ENCODE measurements at places on chromosomes 3 and 15.

GRCh38 chr15:90820481-90820880, 47.9 kb upstream of the FURIN start:
- no peak for DNase-seq

GRCh38 chr3:46489875-46490274, 7.9 kb upstream of the RTP3 start:
- no peak for DNase-seq

DNA sequence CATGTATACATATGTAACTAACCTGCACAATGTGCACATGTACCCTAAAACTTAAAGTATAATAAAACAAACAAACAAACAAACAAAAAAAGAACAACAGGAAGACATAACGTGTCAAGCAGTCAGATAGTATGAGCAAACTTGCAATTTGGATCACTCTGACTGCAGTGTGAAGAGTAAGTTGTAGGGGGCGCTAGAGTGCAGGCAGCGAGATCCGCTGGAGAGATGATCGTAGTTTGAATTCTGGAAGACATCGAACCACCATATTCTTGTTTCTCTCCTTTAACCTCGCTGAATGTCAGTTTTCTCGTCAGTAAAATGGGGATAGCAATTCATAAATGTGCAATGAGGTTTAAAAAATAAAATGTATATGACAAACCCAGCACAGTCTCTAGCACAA, 165.2 kb upstream of the LMCD1 start:
- no peak for DNase-seq

- no peak for DNase-seq
Measured at GRCh38 chr3:11564577-11565001, 79.1 kb downstream of the VGLL4 start.

DNA sequence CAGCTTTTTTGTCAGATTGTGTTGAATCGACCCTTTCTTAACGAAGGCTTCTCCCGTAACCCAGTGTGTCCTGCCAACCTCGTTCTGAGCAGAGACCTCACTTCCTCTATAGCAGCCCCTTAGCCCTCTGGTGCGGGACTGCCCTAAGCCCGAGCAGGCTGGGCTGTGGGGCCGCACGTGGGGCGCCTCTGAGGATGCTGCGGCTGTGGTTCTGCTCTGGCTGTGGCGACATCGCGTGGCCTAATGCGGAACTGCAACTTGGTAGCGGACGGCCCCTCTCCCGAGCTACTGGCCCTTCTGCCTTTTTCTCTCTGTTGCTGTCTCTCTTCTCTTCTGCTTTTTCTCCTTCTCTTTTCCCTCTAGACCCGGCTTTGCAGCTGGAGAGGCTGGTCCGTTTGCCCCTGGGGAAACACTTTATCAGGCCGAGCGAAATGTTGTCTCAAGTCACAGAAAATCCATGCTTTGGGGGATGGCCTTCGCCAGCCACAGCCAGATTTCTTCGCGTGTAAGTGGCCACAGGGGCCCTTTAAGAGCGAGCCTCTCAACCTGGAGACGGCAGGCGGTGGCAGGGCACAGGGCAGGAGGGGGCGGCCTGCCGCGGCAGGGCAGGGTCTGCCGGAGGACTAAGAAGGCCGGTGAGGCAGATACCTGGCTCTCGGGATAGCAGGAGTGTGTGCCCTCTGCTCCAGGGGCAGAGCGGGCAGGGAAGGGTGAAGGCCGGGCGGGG, 19.4 kb upstream of the KIF23 start:
- peak; percentile 77 for DNase-seq

DNA sequence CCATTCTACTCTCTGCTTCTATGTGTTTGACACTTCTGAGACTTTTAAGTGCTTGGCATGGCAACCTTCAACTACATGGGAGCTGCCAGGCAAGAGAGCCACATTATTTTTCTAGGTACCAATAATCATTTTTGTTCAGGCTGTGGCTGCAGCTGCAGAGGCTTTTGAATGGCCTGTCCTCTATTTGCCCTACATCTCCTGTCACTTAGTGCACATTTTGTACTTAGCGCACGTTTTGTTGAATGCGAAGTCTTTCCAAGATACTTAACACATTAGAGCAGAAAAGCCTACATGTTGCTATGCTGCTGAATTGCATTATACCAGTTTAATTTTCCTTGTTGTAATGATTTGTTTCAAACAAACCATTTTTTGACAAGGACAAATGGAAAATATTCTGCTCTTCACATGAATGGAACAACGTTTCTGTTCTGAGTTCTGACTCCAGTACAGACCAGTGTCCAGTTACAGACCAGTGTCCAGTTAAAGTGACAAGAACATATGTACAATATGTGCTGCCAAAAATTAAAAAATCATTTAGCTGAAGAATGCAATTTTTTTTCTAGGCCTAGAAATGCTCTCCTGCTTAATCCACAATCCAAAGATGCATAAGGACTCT, 113.9 kb downstream of the ABI3BP start:
- no peak for DNase-seq

DNA sequence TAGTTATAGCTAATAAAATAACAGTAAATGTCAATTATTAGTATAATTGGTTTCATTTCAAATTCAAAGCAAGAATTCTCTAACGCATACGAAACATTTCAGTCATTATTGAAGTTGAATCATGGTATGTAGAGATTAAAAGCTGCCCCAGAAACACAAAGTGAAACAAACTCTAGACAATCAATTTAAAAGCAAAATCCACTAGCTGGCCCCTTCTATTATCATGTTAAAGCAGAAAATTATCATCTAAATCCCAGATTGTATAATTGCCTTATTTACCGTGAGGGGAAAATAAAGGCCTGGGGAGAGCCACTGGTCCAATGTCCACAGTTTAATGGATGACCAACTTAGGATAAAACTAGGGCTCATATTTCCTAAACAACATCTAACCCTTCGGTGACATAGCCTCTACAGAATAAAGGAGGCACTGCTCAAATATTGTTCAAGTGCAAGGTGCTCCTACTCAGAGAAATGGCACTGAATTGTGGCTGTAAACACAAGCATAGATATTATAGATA, 110.9 kb upstream of the THRB start:
- no peak for DNase-seq

DNA sequence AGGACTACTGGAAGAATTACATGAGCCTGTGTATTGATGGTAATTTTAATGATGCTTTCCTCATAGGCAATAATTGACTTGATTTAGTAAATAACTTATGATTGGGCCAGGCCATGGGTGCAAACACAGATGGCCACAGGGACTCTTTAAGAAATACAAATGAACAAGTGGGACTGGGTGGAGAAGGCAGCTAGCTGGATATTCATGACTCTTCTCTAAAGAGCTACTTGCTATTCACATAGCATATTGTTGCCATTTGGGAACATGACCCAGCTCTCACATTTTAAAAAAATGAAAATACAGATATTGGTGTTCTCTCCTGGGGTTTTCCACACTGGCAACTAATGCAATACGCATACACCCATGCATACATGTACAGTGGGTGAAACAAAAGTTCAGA, 178.3 kb downstream of the PTPRG start:
- no peak for DNase-seq

DNA sequence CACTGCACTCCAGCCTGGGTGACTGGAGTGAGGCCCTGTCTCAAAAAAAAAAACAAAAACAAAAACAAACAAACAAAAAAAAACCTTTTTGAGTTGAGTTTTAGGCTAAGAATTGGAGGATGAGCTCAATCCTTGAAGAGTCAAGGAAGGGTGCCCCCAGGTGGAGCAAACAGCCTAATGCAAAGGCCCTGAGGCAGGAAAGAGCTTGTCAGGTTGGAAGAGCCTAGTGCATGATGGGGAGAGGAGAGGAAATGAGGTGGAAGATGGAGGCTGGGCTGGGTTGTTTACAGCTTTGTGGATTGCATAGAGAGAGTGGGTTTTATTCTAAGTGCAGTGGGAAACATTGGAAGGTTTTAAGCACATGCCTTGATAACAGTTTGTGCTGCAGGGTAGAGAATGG, 2.1 kb upstream of the SNX22 start:
- DNase-seq: no peak

- no peak for DNase-seq
Measured at GRCh38 chr3:78995087-78995486, 772.7 kb downstream of the ROBO1 start.

DNA sequence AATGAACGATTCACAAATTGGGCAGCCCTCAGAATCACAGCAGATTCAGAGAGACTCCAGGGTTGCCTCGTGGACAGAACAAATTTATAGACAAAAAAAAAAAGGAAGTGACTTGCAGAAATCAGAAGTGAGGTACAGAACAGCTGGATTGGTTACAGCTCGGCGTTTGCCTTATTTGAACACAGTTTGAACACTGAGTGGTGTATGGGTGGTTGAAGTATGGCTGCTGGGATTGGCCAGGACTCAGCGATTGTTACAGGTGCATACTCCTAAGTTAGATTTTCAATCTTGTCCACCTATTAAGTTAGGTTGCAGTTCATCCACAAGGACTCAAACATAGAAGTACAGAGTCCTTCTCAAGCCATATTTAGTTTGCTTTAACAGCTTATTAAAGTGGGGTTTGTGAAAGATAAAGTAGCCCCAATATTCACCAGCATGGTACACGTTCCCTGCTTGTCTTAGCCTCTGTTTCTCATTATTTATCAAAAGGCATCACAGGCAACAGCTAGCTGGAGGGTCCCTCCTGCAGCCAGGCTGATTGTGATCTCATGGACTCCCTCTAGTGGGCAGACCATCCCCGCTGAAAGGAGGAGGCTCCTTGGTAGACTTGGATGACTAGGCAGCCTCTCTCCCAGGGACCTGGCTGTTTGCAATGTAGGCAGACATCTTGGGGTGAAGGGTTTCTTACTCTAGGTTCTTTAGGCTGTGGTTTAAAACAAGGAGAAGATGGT, 17.6 kb upstream of the ALDH1L1 start:
- DNase-seq: peak; percentile 60

DNA sequence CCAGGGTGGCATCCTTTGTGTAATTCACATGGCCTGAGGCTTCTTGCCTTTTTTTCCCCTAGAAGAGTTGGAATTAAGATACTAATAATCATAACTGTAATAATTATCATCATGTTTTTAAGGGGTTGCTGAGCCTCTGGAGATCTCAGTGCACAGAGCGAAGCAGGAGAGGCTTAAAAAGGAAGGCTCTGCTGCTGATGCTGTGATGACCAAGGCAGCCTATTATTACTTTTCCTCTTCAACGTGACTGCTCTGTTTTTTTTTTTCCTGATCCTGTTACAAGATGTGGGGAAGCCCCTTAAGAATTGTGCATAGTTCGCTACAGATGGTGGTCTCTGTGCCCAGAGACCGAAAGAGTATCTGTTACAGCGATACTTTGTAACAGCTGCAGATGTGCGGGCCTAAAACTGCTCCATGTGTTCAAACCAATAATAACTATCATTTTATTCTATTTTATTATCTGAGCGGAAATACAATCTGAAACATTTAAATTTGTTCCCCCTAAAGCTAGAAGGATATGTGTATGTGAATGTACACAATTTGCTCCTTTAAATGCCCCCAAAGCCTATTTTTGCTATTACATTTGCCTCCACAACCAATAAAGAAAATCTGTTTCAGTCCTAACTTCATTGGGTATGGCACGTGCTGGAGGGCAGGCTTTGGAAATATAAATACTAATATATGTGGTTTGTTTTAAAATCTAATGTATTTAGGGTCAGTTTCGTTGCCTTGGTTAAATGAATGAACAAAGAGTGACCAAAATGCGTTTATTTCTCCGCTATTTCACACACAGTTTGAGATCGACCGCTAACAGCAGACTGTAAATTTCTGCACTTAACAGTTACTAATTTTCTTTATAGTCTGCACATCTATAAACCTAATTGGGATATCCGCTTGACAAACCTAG, 4.6 kb downstream of the SHOX2 start:
- DNase-seq: no peak

DNA sequence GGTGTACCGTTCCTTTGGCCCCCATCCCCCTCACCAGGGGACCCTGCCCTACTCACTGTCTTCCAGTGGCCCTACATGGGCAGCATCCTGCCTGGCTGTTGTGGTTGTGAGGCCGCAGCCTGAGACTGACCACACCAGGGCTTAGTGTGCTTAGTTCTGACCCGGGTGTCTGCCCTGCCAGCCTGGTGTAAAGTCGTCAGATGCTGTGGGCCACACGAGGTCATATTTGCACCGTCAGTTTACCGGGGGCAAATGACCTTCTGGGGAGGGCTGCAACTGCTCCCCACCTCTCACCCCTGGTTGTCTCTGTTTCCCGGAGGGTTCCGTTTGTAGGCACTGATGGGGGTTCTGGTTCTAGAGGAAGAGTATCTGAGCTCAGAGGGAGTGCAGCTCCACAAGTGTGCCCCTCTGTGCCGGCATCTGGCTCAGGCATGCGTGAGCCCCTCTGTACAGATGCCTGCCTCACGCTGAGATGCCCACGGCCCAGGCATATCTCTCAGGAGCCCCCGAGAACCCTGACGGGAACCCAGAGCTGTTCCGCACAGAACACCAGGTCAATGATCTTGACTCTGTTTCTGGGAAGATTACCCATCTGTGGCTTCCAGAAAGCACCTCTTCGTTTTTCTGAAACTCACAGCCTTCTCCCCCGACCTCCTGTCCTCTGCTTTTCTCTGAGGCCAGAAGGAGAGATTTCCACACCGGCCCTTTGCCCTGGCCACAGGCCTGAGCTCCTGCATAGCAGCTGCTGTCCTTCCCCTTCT, 19.2 kb downstream of the KLF13 start:
- DNase-seq: no peak

- DNase-seq: no peak
Measured at GRCh38 chr3:196179380-196180308, 31.6 kb downstream of the ZDHHC19 start.

DNA sequence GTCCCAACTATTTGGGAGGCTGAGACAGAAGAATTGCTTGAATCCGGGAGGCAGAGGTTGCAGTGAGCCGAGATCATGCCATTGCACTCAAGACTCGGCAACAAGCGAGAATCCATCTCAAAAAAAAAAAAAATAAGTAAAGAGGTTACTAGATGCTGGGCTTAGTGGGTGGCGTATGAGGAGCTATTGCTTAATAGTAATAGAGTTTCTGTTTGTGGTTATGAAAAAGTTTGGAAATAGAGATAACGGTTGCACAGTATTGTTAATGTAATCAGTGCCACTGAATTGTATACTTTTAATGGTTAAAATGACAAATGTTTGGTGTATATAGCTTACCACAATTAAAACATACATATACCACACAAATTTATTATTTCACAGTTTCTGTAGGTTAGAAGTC, 14.7 kb upstream of the HHATL start:
- no peak for DNase-seq

DNA sequence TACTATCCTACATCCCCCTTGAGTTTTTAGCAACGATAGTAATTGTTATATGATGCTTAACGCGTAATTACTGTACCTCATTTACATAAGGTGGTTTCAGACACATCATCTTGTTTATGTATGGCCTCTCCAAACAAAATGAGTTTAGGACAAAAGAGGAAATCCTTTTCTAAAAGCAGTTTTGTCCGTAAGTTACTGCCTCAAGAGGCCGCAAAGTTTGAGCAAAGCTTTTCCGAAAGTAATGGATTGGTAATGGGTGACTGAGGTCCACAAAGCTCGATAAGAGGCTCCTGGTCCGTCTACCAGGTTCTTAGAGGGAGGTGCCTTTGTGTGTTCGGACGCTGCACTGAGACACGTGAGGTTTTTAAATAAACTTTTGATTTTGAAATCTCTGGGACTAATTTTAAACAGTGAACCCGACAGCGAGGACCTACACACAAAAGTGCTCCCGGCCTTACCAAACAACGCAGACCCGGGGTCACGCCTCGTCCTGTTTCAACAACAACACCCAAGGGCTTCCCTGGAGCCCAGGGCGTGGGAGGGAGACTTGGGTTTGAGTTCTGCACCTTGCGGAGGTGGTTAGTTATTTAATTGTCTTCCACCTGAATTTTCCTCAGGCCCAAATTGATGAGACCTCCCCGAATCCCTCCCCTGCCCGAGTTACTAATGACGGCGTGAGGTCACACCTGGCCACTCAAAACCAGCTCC, 456 bp upstream of the C15orf61 start:
- DNase-seq: peak; percentile 27

Data from left kidney (tissue), 8 donors.